ENCODE measurements at places on chromosomes 11 and 22.
A peak's percentile ranks its signal among the peaks of the same experiment; 100 is the strongest.

DNA sequence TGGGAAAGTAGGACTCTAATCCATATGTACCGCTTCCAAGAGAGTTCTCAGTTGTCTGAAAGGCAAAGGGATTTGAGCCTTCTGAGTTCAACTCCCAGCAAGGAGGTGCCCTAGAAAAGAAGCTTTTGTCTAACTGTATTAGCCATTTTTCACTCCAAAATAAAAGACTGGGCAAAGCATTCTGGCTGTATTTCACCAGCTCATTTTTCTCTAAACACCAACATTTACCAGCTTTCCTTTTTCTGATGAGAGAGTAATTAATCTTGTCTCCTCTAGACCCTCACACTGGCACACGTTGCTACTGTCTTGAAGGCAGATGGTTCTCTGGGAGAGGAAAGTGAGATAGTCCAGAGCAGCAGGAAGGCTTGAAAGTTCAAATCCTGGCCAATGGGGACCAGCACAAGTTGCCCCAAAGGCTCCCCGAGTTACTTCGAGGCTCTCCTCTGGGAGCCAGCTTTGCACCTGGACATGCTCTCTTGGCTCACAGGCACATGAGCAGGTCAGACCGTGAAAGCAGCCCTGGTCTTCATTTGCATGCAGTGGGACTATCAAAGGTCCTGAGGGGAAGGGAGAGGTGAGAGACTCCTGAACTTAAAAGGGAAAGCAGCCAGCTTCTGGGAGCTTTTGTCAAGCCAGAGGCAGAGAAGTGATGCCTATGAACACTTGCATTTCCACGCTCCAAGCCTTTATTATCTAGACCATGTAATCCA, 100.0 kb downstream of the NTM start:
- DNase-seq: no peak

DNA sequence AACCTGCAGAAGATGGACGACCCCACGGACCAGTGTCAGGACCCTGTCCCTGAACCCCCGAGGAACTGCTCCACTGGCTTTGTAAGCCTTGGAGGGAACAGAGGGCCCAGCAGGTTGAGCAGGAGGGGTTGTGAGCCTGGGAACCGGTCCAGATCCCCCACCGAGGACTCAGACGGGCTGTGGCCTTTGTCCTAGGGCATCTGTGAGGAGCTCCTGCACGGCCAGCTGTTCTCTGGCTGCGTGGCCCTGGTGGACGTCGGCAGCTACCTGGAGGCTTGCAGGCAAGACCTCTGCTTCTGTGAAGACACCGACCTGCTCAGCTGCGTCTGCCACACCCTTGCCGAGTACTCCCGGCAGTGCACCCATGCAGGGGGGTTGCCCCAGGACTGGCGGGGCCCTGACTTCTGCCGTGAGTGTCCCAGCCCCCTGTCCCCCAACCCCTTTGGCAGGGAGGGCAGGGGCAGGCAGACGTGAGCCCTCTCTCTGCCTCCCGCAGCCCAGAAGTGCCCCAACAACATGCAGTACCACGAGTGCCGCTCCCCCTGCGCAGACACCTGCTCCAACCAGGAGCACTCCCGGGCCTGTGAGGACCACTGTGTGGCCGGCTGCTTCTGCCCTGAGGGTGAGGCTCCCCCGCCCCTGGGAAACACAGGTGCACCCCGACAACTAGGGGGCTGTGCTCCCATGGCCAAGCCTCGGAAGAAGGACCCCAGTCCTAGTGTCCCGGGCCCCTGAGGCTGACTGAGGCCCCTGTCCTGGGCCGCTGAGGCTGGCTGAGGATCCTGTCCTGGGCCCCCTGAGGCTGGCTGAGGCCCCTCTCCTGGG, 6.4 kb downstream of the MUC5AC start:
- no peak for DNase-seq

GRCh38 chr11:68313574-68314202, 1.3 kb downstream of the LRP5 start:
- DNase-seq: no peak

- no peak for DNase-seq
These were observed 1318.3 kb upstream of the RAG2 start for GRCh38 chr11:37916331-37916730.

DNA sequence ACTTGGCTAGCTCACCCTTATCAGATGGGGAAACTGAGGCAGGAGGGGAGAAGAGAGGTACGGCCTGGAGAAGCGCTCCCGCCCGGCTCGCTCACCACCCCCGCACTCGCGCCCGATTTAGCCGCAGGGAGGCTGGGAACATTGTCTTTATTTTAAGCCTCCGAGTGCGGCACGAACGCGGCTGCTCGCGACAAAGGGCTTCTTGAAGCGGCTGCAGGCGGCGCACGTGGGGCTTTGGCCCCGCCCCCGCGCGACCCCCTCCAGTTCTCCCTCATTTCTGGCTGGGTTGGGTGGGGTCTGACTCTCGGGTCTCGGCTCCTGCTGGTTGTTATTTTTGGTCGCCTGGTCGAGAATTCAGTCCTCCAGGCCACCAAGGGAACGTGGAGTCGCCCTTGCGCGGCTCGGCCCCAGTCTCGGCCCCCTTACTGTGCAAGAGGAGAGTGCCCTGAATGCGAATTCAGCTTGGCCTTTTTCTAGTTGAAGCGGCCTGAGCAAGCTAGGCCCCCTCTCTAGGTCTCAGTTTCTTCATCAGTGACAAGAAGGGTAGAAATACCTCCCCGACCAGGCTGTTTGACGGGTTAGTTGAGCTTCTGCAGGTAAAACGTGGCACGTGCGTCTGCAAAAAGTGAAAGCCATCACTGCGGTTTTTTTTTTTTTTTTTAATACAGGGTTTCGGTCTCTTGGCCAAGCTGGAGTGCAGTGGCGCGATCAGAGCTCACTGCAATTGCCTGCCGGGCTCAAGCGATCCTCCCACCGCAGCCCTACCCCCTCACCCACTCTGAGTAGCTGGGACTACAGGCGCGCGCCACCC, 2.6 kb upstream of the CHRM1 start:
- DNase-seq: no peak

GRCh38 chr11:2530855-2531200, 86.0 kb downstream of the KCNQ1 start:
- no peak for DNase-seq

DNA sequence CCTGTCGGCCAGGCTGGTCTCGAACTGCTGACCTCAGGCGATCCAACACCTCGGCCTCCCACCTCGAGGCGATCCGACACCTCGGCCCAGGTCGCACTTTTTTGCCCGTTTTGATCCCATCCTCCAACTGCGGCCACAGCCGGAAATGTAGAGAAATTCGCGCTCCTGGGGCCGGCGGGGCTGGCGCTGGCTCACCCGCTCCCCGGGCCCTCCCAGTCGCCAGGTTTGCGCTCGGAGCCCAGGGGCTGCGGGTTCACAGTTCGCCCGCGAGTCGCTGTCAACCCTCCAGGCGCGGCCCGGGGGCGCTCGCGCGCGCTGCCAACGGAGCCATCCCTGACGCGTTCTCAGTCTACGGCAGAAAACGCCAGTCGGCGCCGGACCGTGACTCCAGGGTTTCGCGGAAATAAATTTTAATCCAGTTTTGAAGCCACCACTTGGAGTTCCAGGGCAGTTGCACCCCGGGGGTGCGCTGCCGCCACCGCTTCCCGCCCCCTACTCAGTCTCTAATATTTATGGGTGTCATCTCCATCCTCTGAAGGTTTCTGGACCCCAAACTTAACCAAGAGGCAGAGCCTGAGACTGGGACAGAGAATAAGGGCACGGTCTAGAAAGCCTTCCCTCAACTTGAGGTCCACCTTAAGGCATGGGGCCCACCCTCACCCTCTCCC, 1.5 kb upstream of the KLHDC7B start:
- DNase-seq: peak; percentile 74

DNA sequence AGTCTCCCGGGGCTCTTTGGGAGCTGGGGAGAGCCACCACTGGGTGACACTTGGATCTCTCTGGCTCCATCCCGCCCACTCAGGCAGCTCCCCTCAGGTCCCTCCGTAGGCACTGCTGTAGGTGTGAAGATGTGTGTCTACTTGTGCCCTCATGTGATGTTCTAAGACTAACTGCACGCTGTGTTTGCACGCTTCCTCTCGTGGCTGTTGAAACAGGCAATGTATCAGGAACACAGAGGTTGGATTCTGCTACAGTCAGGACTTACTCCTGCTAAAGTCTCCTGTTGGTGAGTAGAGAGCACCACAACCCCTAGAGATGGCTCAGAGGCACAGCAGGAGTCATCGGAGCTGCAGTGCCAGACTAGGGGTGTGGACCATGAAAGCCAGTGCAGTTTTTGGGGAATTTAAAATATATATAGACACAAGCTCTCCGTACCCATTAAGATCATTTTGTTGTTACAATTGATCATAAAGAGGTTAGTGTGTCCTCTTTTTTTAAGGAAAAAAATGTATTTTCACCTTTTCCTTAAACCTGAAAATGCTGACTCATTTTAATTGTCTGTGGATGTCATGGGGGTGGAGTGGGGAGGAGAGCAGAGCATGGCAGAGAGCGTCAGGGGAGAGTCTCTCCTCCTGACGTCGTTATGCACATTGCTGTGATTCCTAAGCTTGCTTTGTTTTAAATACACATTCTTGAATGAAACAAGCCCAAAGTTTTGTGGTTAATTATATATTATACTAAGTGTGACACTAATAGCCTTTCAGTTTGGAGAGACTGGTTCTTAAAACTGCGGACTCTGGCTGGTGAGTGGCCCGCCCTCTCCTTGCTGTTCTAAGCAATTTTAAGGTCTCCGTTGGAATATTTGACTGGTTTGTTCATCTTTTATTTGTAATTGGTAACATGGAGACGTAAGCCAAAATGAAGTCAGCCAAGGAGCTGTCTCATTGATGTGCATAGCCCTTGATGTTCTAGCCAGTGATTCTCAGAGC, 16.2 kb upstream of the CTTN start:
- no peak for DNase-seq

GRCh38 chr11:116053548-116053919, 549.3 kb upstream of the CADM1 start:
- DNase-seq: no peak

DNA sequence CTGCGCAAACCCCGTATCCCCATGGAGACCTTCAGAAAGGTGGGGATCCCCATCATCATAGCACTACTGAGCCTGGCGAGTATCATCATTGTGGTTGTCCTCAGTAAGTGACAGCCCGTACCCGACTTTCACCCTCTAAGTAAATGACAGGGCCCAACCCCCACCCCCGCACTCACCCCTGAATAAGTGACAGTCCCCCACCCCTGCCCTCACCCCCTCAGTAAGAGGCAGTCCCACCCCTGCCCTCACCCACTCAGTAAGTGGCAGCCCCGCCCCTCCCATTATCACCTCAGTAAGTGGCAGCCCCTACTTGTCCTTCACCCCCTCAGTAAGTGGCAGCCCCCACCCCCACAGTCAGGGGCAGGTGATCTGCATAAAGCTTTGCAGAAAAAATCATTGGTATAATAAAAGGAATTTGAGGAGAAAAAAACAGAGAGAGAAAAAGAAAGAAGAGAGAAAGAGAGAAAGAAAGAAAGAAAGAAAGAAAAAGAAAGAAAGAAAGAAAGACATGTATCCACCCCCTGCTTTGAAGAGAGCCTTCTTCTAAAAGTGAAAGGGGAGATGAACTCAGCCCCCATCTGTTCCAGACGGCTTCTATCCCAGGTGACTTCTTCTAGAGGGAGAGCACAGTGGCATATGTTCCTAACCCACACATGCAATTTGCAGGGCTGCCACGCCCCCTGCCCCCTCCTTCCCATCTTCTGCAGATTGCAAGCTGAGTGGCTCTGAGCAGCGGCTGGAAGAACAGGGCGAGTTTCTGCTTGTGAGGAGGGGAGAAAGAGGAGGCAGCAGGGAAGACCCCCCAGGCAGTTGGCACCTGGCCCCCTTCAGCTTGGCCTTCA, 12.5 kb upstream of the SMIM35 start:
- DNase-seq: no peak

- DNase-seq: no peak
These were observed 1421.2 kb upstream of the RAG2 start for GRCh38 chr11:38019072-38019775.

GRCh38 chr11:6642957-6643356, 12.7 kb downstream of the DCHS1 start:
- DNase-seq: no peak

GRCh38 chr11:113663567-113663966, 42.5 kb downstream of the TMPRSS5 start:
- DNase-seq: no peak

GRCh38 chr22:33389936-33390335, 331.8 kb upstream of the SYN3 start:
- DNase-seq: no peak

DNA sequence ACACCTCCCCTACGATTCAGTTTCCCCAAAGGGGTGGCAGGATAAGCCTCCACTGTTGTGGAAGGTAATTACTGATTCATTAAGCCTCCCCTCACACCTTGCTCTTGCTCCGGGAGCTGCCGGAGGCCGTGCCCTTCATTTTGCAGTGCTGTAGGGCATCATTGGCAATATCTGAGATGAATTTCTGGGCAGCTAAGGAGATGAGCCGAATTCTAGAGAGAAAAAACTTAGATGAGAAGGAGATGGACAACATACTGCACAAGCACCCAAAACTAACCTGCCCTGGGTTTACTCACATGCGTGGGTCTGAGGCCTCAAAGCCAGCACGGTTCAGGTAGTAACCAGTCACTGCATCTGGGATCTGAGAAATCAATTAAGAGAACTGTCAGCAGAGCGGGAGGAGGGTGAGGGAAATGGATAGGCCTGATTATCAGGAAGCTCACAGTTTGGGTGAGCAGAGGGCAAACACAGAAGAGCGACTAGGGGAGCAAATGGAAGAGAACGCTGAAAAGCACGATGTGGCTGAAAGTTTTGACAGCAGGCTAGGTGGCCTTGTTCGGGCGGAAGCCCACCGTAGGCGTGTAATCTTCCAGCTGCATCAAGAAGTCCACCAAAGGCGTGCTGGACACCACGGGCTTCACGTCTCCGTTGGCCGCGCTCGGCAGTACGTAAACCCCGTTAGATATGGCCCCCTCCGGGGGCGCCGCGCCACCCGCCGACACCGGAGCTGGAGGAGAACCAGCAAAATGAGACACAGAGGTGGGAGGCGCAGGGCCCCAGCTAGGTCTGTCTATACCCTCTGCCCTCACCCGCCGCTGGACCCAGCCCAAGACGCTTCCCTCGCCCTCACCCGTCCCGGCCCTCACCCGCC, 689 bp downstream of the TAF10 start:
- DNase-seq: no peak

DNA sequence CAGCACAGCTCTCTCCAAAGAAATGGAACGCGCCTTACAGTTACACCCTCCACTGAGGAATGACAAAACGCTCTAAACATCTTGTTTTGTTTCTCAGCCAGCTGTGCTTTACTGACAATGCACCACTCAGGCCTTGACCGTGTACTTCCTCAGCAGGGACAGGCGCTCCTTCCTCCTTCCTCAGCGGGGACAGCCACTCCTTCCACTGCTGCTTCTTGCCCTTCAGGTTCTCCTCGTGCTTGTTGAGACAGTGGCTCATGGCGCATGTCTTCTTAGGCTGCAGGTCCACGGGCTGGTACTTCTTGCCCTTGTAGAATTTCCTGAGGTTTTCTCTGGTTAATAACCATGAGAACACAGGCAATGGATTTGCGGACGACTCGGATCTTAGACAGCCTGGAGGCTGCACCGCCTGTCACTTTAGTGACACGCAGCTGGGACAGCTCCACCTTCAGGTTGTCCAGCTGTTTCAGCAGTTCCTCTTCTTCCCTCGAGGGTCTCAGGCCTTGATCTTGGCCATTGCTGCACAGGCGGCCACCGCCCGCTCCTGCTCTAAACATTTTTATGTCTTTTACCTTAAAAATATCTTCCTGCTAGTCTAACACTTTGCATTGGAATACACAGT, 613.8 kb downstream of the BRD1 start:
- DNase-seq: no peak

Data from stimulated activated CD8-positive, alpha-beta memory T cell treated with anti-CD3 and anti-CD28 coated beads, Interleukin-2, amount 100 ng/mL, for 1 hour (primary cell).